NCI-H2081 (cell line): ENCODE measurements at places on chromosomes 16 and 17.
A peak's percentile ranks its signal among the peaks of the same experiment; 100 is the strongest.

DNA sequence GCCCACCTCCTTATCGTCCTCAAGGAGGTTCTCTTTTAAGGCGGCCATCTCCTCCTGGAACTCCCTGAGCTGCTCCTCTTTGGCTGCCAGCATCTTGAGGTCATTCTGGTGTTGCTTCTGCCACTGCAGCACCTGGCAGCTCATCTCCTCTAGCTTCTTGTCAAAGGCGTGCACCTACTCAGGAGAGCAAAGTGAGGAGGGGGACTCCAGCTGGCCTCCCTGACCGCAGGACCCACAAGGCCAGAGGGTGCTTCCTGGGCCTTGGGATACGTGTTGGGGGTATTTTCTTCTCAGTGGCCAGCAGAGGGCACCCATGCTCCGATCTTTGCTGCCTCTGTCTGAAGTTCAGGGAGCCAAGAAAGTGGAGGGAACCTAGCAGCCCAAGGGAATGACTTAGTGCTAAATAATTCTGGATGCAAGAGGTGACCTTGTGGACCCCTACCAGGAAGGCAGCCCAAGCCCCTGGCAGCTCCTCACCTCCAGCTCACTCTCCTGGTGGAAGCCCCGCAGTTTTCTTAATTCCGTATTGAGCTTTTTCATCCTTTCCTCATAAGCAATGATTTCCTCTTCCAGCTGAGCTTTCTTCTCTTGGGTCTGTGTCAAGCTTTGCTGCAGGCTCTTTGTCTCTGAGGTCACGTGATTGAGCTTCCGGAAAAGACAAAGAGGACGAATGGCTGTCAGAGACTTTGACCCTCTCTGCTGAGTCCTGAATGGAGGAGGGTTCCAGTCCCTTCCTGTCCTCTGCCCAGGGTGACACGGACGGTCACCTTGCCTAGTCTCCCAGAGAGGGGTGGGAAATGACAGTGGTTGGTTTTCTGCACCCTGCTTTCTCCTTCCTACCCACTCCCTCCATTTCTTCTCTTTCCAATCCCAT, 31.4 kb downstream of the DHX38 start:
- DNase-seq = peak; percentile 57

- no peak for DNase-seq
Measured at GRCh38 chr17:16273499-16273898, 56.5 kb downstream of the PIGL start.

DNA sequence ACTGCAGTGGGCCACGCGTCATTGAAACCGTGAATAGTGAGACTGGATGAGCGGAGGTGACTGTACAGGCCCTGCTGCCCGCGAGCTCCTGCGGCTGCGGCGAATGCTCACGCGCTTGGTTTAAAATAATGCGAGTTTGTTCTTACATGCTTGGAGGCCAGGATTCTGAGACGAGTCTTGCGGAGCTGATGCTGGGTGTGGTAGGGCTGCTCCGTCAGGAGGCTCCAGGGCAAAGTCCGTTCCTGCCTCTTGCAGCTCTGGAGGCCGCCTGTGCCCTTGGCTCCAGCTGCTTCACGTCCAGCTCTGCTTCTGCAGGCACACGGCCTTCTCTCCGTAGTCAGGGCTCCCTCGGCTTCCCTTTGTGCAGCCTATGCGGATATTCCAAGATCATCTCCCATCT, 9.5 kb downstream of the ACSF3 start:
- no peak for DNase-seq

DNA sequence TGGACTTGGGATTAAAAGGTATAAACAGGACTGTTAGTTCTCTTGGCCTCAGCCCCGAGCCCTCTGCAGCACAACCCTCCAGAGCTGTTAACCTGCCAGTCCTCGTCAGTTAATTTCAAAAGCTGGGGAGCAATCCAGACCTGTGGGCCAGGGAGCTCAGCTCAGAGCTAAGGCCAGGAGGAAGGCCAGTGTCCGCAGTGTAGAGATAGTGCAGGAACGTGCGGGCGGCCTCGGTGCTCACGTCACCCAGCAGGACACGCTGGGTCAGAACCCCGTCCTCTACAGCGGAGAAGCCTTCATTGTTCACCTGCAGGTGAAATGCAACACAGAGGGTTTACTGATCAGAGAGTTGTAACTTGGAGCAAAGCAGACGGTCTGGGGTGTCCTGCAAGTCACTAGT, 15.4 kb upstream of the NLRC3 start:
- no peak for DNase-seq

- no peak for DNase-seq
Measured at GRCh38 chr17:12519956-12520594, 145.6 kb upstream of the MYOCD start.

DNA sequence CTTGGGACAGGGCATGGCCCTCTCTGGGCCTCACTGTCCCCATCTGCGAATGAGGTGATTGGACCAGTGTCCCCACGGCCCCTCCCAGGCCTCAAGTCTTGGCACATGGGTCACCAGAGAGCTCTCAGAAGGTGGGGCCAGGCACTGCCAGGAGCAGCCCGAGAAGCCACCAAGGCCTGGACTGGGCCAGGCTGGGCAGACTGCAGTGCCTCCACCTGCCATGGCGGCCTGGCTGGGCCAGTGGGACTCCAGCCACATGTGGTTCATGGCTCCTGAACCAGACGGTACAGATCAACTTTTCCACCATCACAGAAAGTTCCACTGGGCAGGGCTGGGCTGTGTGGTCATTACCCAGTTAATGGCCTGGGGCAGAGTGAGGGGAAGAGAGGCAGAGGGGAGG, 19.8 kb downstream of the C16orf95 start:
- no peak for DNase-seq

- DNase-seq = no peak
Measured at GRCh38 chr16:47787696-47788095, 326.6 kb downstream of the PHKB start.
